ENCODE measurements at places on chromosomes 2 and 18.

DNA sequence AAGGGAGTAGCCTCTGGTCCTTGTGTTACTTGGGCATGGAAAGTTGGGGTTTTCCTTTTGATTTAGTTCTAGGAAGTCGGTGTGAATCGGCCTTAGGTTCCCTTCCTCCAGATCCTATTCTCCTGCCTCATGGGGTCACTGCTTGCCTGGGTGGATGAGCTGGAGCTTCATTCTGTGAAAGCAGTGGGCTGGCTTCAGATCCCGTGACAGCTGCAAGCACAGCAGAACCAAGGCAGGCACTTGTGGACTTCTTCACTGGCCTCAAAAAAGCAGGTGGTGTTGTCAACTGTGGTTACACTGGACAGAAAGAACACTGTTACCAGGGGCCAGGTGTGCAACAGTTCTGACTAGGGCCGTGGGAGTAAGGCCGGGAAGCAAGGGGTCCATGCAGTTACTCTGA is 243.4 kb downstream of the LDLRAD4 start:
- no peak for DNase-seq

DNA sequence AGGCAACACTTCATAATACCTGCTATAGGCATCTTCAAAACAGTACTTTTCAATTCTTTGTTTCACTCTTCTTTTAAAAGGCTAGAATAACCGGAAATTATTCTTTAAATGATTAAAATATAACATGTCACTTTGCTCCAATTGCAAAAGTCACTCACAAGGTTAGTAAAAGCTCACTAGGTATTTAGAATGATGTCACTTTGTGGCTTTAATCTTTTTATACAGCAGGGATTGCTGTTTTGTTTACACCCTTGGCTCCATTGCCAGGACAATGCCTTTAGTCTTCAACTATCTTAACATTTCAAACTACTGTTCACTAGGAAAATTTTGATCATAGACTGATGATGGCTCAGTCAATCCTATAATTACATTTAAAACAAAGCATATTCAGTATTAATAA is 157.1 kb downstream of the BAZ2B start:
- DNase-seq, result no peak

DNA sequence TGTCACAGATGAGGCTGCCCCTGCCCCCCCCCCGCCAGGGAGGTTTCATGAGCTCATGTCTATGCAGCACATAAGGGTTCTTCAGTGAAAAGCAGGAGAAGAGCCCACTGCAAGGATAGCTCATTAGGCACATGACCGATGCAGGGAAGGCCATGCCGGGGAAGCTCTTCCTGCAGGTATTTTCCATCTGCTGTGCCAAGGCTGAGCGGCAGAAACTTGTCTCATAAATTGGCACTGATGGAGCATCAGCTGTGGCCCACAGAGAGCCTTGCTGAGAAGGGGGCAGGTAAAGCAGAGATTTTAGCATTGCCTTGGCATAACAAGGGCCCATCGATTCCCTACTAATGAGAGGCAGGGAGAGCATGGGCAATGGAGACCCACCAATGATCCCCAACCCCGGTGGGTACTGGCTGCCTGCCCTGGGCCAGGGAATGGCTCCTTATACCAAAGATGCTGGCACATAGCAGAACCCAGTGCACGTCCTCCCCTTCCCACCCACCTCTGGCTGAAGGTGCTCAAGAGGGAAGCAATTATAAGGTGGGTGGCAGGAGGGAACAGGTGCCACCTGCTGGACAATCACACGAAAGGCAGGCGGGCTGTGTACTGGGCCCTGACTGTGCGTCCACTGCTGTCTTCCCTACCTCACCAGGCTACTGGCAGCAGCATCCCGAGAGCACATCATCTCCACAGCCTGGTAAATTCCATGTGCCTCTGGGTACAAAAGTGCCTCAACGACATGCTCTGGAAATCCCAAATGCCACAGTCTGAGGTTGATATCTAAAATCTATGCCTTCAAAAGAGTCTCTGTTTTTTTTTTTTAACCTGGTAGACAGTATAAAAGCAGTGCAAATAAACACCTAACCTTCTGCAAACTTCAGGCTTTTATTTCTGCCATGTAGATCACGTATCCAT is 41.4 kb downstream of the STEAP3 start:
- DNase-seq, result no peak

DNA sequence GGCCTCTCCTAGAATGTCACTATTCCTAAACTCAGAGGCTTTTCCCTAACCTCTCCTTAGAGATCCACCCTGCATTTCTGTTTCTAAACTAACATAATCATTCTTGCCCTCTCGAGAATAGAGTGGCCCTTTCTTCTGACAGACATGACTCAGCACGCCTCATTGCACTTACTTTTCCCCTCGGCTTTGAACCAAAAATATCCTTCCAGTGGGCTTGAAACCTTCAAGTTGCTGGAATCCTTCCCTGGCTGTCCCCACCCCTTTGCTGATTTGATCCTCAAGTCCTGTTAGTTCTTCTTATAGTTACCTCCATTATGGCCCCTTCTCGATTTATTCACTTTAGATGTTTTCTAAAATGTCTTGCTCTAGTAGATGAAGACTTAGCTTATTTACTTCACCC is 158.0 kb downstream of the LTBP1 start:
- DNase-seq, result no peak

DNA sequence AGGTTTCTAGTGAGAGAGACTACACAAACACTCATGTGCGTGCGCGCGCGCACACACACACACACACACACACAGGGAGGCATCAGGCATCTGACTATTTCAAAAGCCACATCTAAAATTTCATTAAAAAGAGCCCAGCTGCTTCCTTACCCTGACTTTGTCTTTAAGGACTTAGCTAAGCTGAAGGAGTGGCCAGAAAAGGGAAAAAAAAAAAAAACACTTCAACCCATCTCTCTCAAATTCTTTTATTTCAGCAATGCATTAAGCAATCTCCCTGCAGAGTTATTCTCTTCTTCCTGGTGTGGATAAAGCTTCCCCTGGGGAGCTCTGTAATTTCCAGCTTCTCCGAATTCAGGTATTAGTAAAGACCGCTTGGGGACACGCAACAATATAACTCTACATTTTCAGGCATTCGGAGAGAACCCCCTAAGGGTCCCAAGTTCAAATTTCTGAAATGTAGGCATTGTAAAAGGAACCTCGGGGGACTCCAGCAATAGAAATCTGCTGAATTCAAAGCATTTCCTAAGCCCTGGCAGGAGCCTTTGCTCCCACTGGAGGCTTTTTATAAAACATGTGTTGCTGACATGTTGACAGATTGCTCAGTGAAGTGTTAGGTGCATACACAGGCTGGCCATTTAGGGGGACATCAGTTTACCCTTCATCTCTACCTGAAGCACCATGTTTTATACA is 67.0 kb downstream of the ZNF521 start:
- no peak for DNase-seq

GRCh38 chr2:49715597-49715996 is 561.3 kb upstream of the FSHR start:
- no peak for DNase-seq

GRCh38 chr2:44952143-44952805 is 10.8 kb downstream of the SIX3 start:
- no peak for DNase-seq
